Pulmonary artery endothelial cell (primary cell): ENCODE measurements at places on chromosomes 4 and X.

DNA sequence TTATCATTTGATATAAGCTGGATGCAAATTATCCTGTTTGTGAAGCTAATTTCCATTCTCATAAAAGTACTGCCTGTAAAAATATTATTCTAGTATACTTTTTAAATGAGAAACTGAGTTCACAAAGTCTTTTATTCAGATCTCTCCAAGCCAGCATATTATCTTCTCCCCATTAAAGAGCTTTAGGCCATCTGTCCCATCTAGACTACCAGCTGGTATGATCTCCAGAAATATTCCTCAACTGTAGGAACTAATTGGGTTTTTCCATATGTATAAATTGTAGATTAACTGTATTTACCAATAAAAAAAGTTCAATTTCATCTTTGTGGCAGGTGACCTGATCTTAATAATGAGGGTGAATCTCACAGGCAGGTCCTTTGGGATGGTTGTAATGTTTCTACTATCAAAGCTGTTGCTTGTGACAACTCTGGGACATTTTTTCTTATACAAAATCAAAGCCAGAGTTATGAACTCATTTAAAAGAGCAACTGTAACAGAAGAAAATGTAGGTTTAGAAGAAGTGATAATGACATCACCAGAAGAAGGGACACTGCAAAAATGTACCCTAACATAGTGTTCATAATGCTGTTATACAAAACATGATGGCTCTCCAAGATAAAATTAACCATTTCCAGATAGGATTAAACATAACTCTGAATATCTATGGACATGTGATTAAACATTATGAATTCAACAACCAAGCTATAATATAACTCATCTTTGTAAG is 132.8 kb downstream of the KCNIP4 start:
- no peak for DNase-seq

DNA sequence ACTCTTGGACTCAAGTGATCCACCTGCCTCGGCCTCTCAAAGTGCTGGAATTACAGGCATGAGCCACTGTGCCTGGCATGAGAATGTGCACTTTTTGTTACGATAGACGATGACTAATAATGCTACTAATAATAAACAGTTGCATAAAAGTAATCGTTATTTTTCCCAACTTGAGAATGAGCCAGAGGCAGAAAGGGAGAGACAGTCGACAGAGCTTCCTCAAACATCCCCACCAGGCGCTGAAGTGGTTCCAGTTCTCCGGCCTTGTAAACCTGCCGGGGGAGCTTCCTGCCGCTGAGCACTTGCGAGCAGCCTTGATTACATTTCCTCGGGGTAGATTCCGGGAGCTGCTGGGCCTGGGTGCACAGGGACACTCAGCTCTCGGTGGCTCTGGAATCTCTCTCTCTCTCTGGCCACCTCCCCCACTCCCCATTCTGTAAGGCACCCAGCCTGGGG is 8.9 kb upstream of the HTRA3 start:
- no peak for DNase-seq

DNA sequence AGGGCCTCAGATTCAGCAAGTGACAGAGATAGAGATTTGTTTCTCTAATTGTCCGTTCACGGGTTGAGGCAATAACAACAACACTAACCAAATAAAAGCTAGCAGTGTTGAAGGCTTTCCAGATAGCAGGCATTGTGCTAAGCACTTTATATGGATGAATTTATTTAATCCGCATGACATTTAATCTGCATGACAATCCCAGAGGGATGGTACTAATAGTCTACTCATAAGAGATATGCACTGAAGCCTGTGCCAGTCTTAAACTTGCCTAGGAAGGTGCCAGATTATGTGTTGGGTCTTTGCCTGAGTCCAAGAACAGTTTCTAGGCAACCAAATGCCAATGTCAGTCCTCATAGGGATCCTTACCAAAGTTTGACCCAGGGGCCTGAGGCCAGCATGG is 37.7 kb upstream of the FAT1 start:
- no peak for DNase-seq

DNA sequence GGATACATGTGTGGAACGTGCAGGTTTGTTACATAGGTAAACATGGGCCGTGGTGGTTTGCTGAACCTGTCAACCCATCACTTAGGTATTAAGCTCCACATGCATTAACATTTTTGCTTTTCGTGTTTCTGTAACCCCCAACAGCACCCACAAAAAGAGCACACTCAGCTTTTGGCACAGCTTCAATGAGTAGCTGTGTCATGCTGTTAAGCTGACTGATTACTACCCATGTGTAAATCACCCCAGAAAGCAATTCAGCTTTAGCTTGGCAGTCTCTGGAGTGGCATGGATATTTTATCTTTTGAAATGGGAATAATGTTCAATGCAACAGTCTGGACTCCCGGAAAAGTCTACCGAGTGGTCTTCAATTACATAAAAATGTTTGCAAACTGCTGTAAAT is 734.3 kb downstream of the STIM2 start:
- DNase-seq = no peak

DNA sequence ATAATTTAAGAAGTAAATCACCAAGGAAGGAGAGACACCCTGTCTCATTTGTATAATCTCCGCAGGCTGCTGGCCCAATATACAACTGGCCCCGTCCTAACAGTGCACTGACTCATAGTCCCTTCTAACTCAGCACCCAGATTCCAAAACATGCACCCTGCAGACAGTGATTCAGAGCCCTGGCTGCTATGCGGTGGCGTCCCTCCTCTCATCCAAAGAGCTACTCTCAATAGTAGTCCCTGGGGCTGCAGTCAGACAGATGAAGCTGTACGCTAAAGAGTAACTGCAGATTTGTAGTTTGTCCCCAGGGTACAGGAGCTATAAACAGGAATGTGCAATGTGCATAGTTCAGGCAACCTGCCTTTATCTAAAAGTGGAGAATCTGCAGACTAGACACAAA is 23.0 kb downstream of the GABRA3 start:
- DNase-seq = no peak

- no peak for DNase-seq
Measured at GRCh38 chr4:37970702-37971101, 10.5 kb downstream of the PTTG2 start.

- peak; percentile 13 for DNase-seq
Measured at GRCh38 chrX:103211012-103211715, 3.7 kb upstream of the BEX4 start.

DNA sequence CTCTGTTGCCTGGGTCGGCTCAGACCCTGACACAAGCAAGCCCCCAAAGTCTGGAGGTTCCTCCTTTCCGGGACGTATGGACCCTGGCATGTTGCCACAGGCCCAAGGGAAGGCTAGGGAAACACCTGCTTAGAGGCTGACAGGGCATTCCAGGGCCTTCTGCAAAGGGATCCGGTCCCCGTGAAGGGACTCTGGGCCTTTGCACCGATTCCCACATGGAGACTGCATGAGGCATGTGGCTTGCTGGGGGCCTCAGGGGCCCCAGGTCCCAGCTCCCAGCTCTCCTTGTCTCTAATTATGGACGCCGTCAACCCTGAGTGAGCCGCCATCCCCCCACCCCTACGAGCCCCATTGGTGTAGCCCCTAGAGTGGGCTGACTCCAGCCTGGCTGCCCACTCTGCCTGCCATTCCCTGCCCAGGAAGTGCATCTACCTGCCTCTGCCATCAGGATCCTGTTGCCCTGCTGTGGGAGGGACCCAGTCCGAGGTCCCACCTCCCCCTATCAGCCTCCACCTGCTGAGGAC is 4.2 kb upstream of the RGS12 start:
- DNase-seq = no peak

GRCh38 chr4:153585026-153585425 is 99.1 kb upstream of the TLR2 start:
- DNase-seq = no peak

- peak; percentile 26 for DNase-seq
Measured at GRCh38 chrX:119228512-119229252, 7.4 kb upstream of the PGRMC1 start.

GRCh38 chrX:17553469-17553868 is 178.5 kb downstream of the NHS start:
- DNase-seq = peak; percentile 37

- no peak for DNase-seq
Measured at GRCh38 chr4:158535130-158535614, 13.5 kb downstream of the RXFP1 start.

DNA sequence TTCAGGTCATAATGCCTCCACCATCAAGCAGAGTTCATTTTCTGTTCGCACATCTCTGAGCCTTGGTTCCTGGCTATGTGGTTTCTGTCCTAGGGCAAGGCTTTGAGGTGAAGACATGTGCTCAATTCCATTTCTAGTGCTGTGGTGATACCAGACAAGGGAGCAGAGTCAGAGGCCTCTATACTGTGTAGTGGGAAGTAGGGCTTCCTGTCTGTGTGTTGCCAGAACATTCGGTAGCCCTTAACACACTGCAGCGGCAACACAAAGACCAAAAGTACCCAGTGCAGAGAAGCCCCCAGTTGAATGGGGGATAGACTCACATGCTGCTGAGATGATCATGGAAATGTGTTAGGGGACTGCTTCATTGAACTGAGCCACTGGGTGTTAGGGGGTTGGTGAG is 56.4 kb downstream of the STARD8 start:
- DNase-seq = no peak

GRCh38 chrX:96453139-96453538 is 231.5 kb upstream of the DIAPH2 start:
- DNase-seq = no peak

GRCh38 chr4:23750125-23750524 is 139.7 kb downstream of the PPARGC1A start:
- DNase-seq = no peak

DNA sequence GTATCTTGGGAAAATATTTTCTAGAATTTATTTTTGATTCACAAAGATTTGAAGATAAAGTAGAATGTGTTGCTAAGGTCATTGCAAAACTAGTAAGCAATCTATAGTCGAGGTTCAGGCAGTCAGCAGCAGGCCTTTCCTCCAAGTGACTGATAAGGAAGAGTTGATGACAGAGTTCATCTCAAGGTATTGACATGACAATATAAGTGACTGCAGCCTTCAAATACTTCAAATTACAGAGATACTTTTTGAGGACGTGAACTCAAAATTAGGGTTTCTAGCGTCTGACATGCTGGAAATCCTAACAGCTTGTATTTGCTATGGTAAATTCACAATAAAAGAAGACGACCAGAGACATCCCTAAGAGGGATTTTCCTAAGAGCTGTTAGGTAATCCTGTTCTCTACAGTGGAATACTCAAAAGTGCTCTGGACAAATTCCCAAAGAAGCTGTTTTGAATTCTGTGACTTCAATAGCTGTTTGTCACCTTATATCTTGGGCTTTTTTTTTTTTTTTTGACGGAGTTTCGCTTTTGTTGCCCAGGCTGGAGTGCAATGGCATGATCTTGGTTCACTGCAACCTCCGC is 7.4 kb downstream of the ARHGAP10 start:
- no peak for DNase-seq

DNA sequence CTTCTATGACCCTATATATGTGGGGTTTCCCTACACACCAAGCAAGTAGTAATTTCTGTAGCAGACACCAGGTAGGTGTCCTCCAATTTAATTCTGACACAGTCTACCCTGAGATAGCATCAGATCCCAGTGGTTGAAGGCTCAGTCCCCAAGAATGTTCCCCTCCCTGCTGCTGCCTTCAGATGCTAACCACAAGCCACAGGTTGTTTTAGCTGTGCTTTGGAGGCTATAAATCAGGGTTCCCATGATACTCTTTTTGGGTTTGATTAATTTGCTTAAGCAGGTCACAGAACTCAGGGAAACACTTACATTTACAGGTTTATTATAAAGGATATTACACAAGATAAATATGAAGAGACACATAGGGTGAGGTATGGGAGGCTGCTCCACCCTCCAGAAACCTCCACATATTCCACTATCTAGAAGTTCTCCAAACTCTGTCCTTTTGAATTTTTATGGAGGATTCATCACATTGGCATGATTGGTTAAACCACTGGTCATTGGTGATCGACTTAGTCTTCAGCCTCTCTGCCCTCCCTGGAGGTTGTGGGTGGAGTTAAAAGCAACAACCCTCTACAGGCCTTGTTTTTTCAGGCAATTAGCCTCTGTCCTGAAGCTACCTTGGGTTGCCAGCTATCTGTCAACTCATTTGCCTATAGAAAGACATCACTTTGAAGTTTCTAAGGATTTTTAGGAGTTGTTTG is 50.8 kb downstream of the GRIA2 start:
- DNase-seq = no peak

DNA sequence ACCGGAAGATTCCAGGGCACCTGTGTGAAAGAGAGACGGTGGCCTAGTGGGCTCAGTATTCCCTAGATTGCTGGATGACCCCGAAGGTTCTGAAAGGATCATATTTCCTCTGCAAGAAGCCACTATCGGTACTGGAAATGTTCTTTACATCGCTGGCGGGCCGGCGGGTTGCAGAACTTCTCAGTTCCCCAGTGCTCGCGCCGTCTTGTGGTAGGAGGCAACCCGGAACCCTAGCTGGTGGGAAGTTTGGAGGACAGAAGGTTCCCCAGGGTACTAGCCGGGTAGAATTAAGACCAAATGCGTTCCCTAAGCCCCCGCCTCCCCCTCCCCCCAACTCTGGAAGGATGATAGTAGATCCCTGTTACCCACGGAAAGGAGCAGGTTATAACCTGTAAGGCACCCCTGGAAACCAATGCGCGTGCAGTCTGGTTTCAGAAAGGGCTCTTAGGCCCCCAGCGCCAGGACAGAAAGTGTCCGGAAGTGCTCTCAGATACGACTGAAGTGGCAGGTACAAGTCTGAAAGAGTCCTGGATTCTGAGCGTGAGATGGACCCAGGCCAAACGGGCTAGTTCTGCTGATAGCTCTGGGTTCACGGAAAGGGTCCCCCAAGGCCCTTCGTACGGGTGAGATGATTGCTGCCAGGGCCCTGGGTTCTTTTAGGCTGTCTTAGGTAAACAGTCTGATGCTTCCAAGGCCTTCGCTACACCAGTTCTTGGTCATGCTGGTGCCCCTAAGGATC is 61.7 kb upstream of the DCAF8L1 start:
- no peak for DNase-seq

GRCh38 chr4:139535228-139535870 is 20.7 kb downstream of the SETD7 start:
- DNase-seq = no peak

GRCh38 chr4:27873596-27873995 is 1013.0 kb downstream of the STIM2 start:
- no peak for DNase-seq

- DNase-seq = no peak
Measured at GRCh38 chrX:73214426-73215094, at the start of gene NAP1L2. Gene NAP1L2 (minus strand): TSS chrX:73214851. CDS start chrX:73214492, 359 bp downstream.

GRCh38 chr4:114472269-114473032 is 126.2 kb upstream of the UGT8 start:
- DNase-seq = no peak

- DNase-seq = peak; percentile 4
Measured at GRCh38 chr4:26410385-26411293, 79.6 kb downstream of the CCKAR start.

GRCh38 chr4:24862073-24862751 is 50.6 kb downstream of the CCDC149 start:
- DNase-seq = no peak

GRCh38 chr4:140654495-140654814 is 85.7 kb upstream of the UCP1 start:
- DNase-seq = no peak

- DNase-seq = no peak
Measured at GRCh38 chr4:10164877-10165283, 48.3 kb upstream of the WDR1 start.

GRCh38 chr4:25792200-25792791 is 70.5 kb downstream of the SEL1L3 start:
- no peak for DNase-seq

GRCh38 chr4:89069481-89069880 is 12.5 kb upstream of the FAM13A start:
- no peak for DNase-seq
